A673 (cell line): ENCODE measurements at places on chromosomes 4 and X. TPM values are rescaled to one million over a fixed set of nuclear protein-coding genes. Genes with fewer than 3 reads are reported as not detected.

GRCh38 chr4:173490817-173491528, 39.1 kb downstream of the HAND2 start:
- no peak for DNase-seq
- H3K4me1 ChIP-seq = peaks cover 65% of the 10 kb centered on the region
- no peak overlapping the region for H3K4me3 ChIP-seq
- no peaks in the 10 kb centered on the region for H3K36me3 ChIP-seq

DNA sequence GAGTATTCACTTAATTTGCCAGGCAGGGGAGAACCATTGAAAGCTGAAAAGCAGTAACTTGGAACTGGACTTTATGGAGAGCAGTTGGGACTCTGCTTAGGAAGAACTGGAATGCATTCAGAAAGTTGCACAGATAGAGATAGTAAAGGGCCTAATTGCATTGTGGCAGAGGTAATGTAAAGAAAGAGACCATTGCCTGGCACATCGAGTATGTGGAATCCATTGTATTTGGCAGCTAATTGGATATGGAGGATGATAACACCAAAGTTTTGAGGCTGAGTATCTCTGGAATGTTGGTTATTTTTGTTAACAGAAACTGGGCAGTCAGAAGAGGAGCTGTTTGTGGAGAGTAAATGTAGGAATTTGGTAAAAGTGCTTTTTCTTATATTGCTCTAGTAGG, 169.9 kb downstream of the BMPR1B start:
- H3K4me3 ChIP-seq = no peak overlapping the region
- no peaks in the 10 kb centered on the region for H3K27me3 ChIP-seq
- H3K4me1 ChIP-seq = peaks cover 5% of the 10 kb centered on the region
- H3K27ac ChIP-seq = no peak overlapping the region

SLAIN2 gene
- 74.0 and 79.1 TPM in 2 replicates for total RNA-seq

- no peak for DNase-seq
- H3K4me3 ChIP-seq = no peak overlapping the region
- H3K27ac ChIP-seq = no peak overlapping the region
- H3K27me3 ChIP-seq = no peaks in the 10 kb centered on the region
- no peaks in the 10 kb centered on the region for H3K4me1 ChIP-seq
Measured at GRCh38 chrX:50169717-50170116, 31.1 kb downstream of the AKAP4 start.

NKX1-1 gene
- total RNA-seq = not detected in 2 replicates

DNA sequence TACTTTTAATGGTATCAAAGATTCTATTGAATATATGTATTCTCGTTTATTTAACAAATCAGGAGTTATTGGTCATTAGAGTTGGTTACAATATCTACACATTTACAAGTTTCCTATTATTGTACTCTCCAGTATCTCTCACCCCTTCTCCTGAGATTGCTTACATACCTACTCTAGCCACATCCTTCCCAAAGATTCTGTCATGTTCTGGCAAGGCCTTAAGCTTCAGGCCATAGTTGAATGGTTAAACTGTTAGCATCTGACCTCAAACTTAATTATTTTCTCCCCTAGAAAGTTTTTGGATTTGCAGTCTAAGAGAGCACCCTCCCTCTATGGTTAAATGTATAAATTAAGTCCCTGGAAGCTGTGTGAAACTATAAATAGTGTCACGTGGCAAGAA, 784.2 kb downstream of the GLUD2 start:
- H3K27me3 ChIP-seq = no peaks in the 10 kb centered on the region
- no peak overlapping the region for H3K4me3 ChIP-seq
- H3K4me1 ChIP-seq = no peaks in the 10 kb centered on the region

DNA sequence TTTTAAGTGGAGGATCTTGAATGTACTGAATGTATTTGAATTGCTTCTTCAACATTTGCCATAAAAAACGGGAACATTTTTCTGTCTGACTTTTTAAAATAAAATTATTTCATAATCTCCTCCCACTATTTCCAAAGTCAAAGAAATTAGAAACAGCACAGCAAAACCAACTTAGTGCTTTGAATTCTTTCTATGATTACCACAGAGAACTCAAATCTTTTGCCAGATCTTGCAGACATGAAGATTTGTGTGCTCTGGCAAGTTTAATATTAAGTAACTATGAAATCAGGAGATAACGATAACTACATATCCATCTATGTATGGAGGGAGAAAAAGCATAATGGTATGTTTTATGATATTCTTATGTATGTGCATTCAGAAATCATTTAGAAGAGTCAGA, 982.2 kb downstream of the PCDH7 start:
- H3K4me1 ChIP-seq = no peaks in the 10 kb centered on the region
- no peaks in the 10 kb centered on the region for H3K36me3 ChIP-seq
- no peak for DNase-seq

DNA sequence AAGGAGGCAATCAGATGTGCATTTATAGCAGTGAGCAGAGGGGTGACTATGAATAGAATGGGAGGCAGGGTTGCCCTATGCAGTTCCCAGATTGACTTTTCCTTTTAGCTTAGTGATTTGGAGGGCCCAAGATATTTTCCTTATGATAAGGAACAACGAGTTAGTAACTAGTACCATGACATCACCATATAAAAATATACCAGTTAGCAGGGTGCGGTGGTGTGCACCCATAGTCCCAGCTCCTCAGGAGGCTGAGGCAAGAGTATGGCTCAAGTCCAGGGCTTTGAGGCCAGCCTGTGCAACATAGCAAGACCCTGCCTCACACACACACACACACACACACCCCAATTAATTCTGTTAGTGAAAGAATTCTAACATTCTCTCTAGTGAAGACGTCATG, 53.0 kb downstream of the IL13RA2 start:
- H3K4me1 ChIP-seq = no peaks in the 10 kb centered on the region
- no peak overlapping the region for H3K4me3 ChIP-seq
- H3K36me3 ChIP-seq = no peaks in the 10 kb centered on the region
- no peak overlapping the region for H3K27ac ChIP-seq
- DNase-seq = no peak

GRCh38 chrX:24100713-24101112, 46.0 kb downstream of the EIF2S3 start:
- no peaks in the 10 kb centered on the region for H3K36me3 ChIP-seq
- H3K27me3 ChIP-seq = peaks cover 7% of the 10 kb centered on the region
- no peaks in the 10 kb centered on the region for H3K4me1 ChIP-seq
- no peak overlapping the region for H3K4me3 ChIP-seq
- H3K27ac ChIP-seq = no peak overlapping the region

TXLNG gene
- 23.7 and 25.7 TPM in 2 replicates for total RNA-seq
